BE2C (cell line): ENCODE measurements at places on chromosomes 1 and 21.

DNA sequence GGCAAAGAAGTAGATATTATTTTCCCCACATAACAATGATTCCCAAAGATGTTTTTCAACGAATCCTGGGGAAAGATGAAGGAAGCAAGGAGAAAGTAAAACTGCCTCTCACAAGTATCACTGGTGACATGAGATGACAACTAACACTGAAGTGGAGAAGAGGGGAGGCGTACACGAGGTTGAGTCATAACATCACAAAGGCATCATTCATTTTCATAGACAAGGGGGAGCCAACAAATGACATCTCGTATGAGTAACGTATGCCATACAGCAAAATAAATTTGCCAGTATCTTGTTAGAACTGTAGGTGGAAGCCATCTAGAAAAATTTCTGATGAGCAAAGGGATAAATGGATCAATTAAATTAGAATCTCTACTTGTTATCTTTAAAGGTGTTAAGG lies 56.6 kb downstream of the ATP1B1 start:
- no peak for DNase-seq

GRCh38 chr1:31745946-31746670 lies 18.0 kb downstream of the ADGRB2 start:
- DNase-seq = no peak

DNA sequence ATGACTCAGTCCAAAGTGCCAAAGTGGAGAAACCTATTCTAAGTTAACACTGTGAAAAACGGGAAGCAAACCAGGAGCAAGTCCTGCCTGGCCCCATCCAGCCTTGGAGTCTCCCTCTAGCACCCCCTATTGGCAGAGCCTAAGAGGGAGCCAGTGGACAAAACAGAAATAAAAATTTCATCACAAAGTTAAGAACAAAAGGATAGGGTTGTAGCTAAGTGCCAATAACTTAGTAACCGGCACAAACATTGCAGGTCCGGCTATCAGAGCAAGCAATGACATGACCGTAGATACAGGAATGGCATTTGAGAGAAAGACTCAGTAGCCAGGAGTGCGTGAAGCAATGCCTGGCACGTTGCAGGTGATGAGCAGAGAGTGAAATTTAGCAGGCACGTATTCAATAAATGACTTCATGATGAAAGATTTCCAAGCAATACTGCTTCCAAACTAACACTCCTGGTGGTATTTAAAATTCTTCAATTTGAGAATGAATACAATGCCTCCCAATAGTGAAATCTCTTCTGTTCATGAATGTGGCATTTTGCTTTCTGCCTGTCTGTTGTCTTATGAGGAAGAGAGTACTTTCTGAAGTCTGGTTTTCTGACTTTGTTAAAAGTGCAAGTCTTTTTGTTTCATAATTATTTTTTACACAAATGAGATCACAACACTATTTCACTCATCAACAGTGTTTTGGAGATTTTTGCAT lies 391.0 kb downstream of the OMA1 start:
- peak; percentile 43 for DNase-seq

- peak; percentile 58 for DNase-seq
These were observed 68.1 kb downstream of the VWA5B1 start for GRCh38 chr1:20358761-20359263.

DNA sequence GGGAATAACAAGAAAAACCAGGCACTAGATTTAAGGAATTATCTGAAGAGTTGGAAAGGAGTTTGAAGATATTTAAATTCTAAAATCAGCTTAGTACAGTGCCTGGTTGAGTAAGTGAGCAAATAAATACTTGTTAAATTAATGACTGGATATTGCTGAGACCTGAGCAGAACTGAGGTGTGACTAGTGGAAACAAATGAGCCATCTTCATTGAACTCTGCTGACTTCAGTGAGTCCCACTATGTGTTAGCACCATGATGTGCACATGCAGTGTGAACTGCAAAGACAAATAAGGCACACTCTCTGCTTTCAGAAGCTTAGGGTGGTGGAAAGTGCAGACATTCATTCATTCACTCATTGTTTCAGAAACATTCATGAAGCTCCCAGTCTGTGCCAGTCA lies 48.7 kb downstream of the ELAPOR1 start:
- DNase-seq = no peak

- DNase-seq = peak; percentile 81
These were observed 9.9 kb downstream of the RNF223 start for GRCh38 chr1:1063945-1064831.

GRCh38 chr1:93219443-93219842 lies 38.9 kb downstream of the CCDC18 start:
- DNase-seq = no peak

GRCh38 chr1:113442131-113442530 lies 51.8 kb downstream of the MAGI3 start:
- no peak for DNase-seq

GRCh38 chr1:11178021-11179015 lies 10.8 kb upstream of the ANGPTL7 start:
- no peak for DNase-seq

DNA sequence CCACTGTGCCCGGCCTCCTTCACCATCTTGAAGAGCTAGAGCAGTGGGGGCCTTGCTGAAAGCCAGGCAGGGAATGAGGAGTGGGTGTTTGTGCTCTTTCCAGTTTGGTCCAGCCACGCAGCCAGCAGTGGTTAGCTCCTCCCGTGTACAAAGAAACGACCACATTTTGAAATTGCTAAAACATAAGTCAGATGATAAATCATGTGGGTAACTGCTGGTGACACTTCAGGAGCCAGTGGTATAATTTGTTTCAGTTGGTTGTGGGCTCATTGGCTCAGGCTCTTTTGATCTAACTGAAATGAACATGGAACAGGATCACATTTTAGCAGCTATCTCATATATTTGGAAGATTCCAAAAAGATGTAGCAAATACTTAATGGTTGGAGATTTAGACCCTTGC lies 87.6 kb downstream of the MTR start:
- DNase-seq = no peak

GRCh38 chr1:150221552-150221951 lies 14.4 kb downstream of the ANP32E start:
- no peak for DNase-seq

DNA sequence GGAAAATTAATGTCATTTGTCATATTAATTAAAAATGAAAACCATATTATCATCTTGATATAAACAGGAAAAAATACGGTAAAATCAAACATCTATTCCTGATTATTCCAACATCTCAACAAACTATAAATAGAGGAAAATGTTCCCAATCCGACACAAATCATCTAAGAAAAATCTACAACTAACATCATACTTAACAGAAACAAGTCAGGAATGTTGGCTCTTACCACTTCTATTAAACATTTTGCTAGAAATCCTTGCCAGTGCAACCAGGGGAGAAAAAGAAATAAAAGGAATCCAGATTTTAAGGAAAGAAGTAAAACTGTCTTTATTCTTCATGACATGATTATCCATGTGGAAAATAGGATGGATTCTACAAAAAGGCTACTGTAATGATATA lies 77.0 kb upstream of the IRF2BP2 start:
- no peak for DNase-seq

DNA sequence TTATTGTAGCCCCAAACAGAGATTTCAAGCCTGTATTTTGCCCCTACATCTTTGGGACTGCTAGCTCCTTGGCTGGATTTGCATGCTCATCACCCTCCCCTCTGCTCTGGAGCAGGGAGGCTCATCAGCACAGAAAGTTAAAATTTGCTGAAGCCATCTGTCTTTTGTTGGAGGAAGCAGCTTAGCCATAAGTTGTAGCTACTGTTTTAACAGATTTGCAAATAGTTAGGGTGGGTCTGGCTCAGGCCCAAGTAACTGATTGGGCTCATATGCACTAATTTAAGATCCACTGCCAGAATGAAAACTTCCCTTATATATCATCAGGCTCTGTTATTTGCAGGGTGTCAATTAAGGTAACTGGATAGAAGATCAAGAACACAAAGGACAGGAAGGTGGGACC lies 307.0 kb downstream of the ZP4 start:
- no peak for DNase-seq

DNA sequence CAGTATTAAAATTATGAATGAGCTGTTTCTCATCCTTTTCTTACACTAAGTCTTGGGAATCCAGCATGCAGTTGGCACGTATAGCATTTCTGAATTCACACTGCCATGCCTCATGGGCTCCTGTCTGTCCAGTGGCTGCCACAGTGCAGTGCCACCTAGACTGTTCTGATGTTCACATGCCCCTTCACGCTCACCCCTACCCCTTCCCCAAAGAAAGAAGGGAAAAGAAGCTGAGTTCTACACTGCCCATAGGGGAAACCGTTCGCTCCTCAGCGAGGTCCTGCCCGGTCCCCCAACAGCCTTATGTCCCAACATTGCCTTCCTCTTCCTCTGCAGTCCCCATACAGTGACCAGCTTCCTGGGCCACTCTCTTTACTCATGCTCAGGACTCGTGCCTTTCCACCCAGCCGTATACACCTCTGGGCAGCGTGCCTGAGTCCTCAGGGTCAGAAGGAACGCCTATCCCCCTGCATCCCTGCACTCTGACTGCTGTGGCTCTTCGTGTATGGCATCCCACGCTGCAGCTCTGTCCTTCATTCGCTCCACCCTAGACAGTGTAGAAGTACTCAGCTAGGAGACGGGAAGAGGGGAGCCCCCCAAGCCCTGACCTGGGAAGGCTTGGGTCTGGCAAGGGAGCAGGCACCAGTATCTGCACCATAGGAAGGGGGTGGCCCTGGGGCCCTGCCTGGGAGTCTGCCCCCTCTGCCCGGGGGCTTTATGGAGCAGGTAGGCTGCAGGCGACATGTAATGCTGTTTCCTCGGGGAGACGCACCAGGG lies 24.1 kb upstream of the ARF1 start:
- DNase-seq = no peak
